ENCODE measurements at places on chromosomes 4 and X.

GRCh38 chr4:166309286-166309685 lies 436.2 kb downstream of the TLL1 start:
- DNase-seq = no peak

- no peak for DNase-seq
Observed at GRCh38 chrX:153474266-153474665, 3.9 kb upstream of the HAUS7 start.

GRCh38 chrX:101478366-101478765 lies 6.9 kb upstream of the ARMCX4 start:
- DNase-seq = no peak

DNA sequence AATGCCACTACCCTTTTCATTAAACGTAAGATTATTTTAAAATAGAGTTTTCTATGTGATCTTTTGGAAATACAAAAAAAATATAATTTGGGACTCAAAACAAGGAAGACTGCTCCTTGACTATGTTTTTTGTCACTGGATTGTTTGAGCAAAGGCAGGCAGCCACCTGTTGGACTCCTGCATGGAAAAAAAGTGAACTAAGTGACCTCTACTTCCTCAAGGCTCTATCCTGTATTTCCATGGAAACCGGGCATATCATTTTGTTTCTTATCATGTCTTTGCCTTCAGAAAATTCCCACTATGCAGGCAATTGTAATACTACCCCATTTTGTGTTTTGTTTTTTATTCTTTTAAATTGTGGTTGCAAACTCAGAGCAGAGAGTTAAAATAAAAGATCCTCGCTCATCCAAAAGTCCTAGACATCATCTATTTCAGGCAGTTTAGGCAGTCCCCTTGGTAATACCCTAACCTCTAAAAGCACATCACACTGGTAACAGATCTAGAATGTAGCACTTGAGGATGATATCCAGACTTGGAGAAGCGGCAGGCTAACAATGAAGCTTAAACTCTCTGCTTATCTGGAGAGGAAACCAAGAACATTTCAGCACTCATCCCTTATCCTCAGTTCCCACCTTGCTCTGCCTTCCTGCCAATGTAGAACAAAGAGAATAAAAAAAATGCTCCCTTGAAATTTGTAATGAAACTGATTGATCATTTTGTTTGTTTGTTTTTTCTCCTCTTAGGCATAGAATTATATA lies 165.7 kb downstream of the BANK1 start:
- DNase-seq = no peak

DNA sequence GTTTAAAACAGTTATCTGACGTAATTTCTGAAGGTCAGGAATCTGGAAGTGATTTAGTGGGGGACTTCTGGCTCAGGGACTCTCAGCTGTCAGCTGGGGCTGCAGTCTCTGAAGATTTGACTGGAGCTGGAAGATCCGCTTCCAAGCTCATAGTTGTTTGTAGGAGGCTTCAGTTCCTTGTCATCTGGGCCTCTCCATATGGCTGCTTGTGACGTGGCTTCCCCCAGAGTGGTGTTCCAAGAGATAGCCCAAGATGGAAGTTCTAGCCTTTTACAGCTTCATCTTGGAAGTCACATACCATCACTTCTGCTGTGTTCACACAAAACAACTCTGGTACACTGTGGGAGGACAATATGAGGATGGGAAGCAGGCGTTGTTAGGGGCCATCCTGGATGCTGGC lies 2.1 kb downstream of the MPC1L start:
- no peak for DNase-seq

DNA sequence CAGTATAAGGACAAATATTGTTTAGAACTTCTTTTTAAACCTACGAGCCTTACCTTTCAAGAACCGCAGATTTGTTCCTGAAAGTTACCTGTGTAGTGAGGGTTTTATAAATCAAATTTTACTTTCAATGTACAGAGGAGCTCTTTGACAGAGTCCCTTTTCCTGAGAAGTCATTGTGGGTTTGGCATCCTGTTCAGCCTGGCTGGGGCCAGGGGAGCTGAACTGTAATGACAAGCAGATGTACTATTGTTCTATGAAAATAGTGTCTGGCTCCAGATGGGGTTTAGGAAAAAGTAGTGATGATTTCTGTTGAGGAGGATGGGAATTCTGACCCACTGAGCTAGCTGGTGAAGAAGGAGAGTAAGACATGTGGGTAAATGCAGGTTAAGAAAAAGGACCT lies 196.2 kb upstream of the PGRMC2 start:
- no peak for DNase-seq

DNA sequence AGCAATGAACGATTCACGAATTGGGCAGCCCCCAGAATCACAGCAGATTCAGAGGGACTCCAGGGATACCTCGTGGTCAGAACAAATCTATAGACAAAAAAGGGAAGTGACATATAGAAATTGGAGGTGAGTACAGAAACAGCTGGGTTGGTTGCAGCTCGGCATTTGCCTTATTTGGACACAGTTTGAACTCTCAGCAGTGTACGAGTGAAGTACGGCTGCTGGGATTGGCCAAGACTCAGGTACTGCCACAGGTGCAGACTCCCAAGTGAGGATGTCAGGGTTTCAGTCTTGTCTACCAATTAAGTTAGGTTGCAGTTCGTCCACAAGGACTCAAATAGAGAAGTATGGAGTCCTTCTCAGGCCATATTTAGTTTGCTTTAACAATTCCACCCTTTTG lies 28.2 kb downstream of the HTT-AS start:
- no peak for DNase-seq

DNA sequence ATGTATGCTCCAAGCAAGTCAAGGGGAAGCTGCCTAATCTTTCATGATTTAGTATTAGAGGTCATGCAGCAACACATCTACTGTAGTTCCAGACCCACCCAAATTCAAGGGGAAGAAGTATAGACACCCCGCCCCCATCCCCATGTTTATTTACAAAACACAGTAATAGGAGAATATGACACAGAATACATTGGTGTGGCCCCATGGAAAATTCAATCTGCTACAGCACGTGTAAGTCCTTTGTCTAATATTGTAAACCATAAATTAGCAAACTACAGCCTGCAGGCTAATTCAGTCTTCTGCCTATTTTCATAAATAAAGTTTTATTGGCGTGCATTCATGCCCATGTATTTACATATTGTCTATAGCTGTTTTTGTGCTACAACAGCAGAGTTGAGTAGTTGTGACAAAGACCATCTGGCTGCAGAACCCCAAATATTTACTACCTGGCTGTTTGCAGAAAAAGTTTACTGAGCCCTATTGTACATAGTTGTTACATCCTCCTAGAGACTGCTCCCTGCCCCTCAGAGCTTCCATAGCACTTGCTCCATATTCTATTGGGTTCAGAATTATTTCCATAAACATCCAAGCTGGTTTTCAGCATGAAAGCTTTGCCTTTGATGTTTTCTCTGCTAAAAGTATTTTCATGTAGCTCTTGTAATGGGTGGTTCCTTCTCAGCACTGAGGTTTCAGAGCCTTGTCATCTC lies 326.8 kb upstream of the CPEB2 start:
- DNase-seq = no peak

DNA sequence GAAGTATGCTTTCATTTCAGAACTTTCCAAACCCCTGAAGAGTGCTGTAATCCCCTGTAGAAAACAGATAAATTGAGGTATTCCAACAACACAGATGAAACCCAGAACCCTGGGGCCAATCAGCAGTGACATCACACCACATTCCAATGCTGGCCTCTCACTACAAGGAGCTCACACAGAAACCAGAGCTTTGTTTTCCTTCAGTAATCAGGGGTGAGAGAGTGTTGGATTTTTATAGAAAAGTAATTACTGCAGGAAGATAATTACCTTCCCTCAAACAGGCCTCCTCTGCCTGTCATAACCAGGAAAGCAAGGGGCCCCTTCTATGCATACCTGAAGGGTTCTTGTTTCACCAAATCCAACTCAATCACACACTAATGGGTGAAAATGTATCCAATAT lies 246.2 kb downstream of the SCFD2 start:
- no peak for DNase-seq

- no peak for DNase-seq
Observed at GRCh38 chrX:67726018-67726417, 182.2 kb downstream of the AR start.

- DNase-seq = no peak
Observed at GRCh38 chrX:39564751-39565150, 533.0 kb downstream of the BCOR start.

DNA sequence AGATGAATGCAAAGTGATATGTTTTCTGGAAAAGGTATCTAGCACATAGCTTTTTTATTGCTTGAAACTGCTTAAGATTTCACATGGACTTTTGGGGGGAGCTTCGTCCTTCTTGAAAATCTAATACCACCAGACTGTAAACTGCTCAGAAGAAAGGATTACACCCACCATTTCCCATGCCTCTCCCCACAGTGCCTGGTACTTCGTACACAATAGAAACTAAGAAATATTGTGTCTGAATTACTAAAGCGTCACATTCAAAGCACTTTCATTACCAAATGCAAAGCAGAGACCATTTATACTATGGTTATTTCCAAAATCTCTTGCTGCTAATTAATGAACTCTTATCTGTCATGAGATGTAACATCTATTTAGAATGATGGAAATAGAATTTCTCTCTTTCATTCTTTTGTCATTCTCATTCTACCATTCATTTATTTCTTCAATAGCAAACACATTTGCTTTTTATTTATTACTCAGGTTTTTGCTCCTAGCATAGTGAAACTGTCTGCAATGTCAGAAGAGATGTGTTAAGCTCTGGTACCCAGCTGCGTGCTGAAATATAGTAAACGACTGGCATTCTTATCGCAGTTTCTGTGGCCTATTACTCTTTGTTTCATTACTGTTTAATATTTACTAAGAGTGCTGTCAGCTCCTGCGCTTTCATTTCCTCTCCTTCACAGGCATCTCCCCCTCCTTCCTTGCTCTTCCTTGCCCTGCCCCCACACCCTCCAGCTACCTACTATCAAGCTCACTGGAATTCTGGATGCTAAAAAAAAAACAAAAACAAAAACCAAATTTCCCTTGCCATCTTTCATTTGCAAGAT lies 51.4 kb upstream of the RAPGEF2 start:
- no peak for DNase-seq

DNA sequence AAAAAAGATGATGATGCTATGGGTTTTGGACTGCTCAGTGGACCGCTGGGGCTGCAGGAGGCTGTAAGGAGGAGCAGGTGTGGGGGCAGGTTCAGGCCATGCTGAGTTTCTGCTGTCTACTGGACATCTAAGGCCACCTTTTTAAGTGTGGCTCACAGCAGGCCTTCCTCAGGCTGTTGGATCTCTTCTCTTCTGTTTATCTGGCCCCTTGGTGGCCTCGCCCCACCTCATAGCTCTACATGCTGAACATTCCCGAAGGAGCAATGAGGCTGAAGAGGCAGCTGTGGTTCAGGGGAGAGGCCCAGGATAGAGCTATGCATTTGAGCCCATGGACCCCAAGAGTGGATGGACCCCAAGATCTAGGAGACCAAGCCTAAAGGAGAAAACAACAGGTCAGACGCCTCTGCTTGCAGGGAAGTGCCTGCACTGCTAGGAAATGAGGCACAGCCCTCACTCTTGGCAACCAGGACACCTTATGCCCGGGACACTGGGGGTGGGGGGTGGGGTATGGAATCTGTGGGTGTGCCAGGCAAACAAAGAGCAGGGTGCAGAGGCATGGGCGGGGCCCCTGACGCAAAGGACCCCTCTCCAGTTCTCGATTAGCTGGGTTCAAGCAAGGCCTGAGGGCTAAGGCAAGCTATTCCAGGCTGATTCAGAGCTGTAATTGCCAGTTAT lies 168.9 kb downstream of the BCOR start:
- DNase-seq = no peak

DNA sequence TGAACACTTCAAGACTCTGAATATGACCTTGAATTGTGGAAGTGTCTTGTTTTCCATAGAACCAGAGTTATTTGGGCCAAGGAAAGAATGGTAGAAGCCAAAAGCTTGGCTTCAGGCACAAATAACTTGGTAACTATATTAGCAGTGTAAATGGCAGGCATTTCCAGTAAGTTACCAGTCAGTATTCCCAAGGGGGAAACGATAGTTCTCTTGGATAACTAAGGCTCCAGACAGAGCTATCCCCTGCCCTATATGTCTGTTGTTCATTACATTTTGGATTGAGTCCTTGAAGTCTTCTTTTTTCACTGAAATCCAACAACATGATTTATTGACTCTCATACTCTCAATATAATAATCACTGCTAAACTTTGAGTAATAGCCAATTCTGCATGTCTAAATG lies 364.1 kb downstream of the MAGEB5 start:
- no peak for DNase-seq

DNA sequence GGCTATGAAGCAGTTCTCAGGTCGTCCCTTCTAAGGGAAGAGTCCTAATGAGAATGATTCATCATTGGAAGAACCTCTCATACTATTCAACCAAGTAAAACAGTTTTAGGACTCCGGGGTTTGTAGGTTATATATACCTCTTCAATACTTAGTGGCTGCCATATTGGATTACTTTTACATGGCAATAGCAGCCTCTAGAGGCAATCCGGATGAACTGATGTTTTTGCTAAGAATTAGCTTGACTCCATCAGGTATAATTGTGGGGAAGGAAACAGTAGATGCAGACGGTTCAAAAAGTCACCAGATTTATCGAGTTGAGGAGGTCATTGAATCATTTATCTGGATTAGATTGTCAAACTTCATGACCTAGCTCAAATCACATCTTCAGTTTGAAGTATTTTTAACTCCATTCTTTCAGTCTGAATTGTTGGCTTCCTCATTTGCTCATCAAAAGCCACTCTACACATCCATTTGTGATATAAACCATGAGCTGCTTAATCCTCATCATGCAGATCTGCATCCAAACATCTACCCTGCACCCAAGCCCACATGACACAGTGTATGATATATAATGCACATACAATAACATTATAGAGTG lies 28.4 kb downstream of the GUCY1B1 start:
- DNase-seq = no peak

GRCh38 chr4:126856906-126857305 lies 775.9 kb upstream of the INTU start:
- no peak for DNase-seq

GRCh38 chrX:149799938-149800337 lies 18.2 kb downstream of the MAGEA9 start:
- no peak for DNase-seq

DNA sequence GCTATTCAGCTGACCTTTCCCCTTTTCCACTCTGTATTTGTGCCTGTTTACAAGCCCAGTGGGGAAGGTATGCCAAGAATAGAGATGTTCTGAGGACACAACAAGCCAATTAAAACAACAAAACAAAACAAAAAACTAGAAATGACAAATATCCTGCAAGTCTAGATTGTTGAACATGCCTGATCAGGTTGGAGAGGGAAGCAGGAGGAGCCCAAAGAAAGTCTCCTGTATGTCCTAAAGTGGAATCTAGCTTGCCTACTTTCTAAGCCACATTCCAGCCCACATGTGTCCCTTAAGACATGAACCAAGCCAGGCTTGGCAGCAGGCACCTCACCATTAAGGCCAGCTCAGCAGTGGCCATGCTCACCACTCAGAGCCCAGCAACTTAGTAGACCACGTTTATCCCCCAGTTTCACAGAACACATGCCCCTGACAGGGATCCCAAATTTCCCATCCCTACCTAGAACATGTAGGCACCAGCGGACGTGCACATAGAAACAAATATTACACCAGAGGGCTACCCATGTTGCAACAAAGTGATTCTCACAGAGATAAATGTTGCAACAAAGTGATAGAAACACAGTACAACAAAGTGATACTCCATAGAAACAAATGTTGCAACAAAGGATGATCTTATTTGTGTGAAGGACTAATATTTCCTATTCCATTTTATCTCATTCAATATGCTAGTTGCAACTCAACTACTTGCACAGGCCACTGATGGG lies 48.3 kb downstream of the CD99L2 start:
- DNase-seq = no peak

- no peak for DNase-seq
Observed at GRCh38 chr4:31682796-31683195, 962.6 kb downstream of the PCDH7 start.
